ENCODE measurements at places on chromosomes 5 and 9. TPM values are rescaled to one million over a fixed set of nuclear protein-coding genes. Genes with fewer than 3 reads are reported as not detected.

The IFNA21 gene
- total RNA-seq, result not detected

The PCDHA4 gene
- 0.04 TPM for total RNA-seq

The ADAMTSL2 gene
- not detected for total RNA-seq

The PKD2L2 gene
- total RNA-seq, result not detected

The CDH12 gene
- total RNA-seq, result 71.9 TPM

The CDHR2 gene
- total RNA-seq, result not detected

The LRRC70 gene
- not detected for total RNA-seq

The PANK3 gene
- total RNA-seq, result 33.0 TPM
